RWPE2 (cell line): ENCODE measurements at places on chromosomes 13 and 19.

- no peak for DNase-seq
Measured at GRCh38 chr13:112446347-112446861, 70.2 kb downstream of the SPACA7 start.

GRCh38 chr13:33757713-33758112 lies 60.2 kb upstream of the RFC3 start:
- no peak for DNase-seq

GRCh38 chr19:42184401-42184861 lies 33.0 kb downstream of the DEDD2 start:
- DNase-seq: no peak

DNA sequence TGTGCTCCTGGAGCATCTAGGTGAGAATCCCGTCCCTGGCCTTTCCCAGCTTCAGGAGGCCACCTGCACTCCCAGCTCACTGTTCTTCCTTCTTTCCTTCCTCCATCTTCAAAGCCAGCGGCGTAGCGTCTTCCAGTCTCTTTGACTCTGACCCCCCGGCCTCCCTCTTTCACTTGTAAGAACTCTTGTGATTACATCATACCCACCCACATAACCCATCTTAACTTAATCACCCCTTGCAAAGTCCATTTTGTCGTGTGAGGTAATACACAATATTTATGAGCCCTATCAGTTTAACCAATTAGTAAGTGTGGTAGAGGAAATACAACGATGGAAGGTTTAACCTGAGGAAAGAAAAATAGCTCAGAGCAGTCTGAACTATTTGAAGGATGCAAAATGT lies 4.6 kb upstream of the CDC16 start:
- DNase-seq: no peak

DNA sequence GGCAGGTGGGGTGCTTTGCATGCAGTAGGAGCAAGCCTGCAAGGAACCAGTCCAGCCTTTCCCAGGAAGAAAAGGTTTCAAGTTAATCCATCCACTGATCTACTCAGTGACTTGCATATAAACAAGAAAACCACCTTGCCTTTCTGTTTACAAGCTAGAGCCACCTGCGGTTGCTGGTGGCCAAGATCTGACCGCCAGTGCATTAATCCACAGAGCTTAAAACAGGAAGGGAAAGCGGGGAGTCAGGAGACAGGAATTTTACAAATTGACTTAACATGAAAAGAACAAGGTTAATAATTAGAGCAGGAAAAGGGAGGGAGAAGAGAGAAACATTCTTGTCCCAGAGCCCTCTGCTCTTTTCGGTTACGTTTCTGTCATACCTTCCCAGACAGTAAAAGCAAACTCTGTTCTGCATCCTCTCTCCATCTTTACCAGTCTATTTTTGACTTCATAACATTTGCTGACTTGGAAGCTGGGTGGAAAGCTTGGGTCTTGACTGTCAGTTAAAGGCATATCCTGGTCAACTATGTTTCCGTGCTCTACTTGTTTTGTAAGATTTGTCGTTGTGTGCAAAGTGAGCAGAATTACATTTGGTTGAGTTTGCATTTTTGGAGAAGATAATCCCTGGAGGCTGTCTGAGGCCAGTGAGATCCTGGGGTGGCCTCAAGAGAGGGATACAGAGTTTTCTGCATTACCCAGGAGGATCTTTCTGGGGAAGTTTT lies 760.6 kb downstream of the EFNB2 start:
- DNase-seq: no peak

- DNase-seq: no peak
Measured at GRCh38 chr19:18477042-18477779, 39.3 kb upstream of the ISYNA1 start.

DNA sequence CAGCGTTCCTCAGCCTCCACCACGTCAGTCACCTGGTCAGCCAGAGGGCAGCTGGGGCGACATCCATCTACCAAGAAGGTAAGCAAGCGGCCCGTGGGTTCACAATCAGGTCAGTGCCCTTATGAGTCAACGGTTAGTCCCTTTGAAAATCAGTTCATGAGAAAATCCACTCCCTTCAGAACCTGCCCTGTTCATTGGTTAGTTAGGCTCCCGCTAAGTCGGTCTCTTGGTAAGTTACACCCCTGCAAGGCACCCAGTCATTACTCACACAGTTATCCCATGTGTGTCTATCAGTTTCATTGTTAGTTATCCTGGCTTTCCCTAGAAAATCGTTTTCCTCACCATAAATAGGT lies 564 bp downstream of the SIGLECL1 start:
- no peak for DNase-seq

DNA sequence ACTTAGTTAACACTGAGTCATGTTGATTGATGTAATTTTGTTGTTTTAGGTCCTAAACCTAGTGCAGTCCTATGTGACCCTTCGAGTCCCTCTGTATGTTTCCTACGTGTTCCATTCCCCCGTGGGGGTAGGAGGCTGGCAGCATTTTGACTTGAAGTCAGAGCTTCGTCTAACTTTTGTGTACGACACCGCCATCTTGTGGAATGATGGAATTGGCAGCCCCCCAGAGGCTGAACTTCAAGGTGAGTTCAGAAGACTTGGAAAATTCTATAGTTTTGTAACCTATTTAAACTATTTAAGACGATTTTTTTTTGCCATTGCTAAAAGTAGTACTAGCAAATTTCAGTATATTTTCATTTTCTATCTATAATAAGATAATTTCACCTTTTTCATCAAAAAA lies 117.9 kb downstream of the STOML3 start:
- no peak for DNase-seq

GRCh38 chr19:4781801-4782200 lies 9.7 kb upstream of the FEM1A start:
- no peak for DNase-seq

GRCh38 chr19:19224852-19225494 lies 13.2 kb downstream of the NCAN start:
- DNase-seq: no peak

- no peak for DNase-seq
Measured at GRCh38 chr19:16026756-16027155, 49.5 kb upstream of the TPM4 start.

GRCh38 chr13:45915686-45916439 lies 64.3 kb upstream of the SIAH3 start:
- DNase-seq: no peak

DNA sequence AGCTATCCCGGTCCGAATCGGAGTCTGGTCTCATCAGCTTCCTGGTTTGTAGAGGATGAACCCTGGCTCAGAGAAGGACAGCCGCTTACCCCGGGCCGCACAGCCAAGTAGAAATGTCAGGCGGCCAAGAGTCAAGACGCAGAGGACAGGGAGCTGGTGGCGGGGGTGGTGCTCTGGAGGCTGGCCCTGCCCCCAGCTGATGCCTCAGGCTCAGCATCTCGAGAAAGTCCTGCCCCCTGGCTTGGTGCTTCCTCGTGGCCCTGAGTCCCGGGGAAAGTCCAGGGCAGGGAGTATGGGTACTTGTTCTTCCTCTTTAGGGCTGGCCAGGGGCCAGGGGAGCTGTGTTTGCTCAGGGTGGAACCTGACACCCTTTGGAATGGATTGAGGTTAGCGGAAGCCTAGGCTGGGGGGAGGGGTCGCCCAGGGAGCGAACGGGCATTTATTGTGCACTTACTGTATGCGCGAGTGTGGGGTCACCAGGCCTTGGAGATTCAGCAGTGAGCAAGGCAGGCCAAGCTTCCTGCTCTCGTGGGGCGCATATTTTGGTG lies 2.2 kb downstream of the TJP3 start:
- DNase-seq: peak; percentile 84

DNA sequence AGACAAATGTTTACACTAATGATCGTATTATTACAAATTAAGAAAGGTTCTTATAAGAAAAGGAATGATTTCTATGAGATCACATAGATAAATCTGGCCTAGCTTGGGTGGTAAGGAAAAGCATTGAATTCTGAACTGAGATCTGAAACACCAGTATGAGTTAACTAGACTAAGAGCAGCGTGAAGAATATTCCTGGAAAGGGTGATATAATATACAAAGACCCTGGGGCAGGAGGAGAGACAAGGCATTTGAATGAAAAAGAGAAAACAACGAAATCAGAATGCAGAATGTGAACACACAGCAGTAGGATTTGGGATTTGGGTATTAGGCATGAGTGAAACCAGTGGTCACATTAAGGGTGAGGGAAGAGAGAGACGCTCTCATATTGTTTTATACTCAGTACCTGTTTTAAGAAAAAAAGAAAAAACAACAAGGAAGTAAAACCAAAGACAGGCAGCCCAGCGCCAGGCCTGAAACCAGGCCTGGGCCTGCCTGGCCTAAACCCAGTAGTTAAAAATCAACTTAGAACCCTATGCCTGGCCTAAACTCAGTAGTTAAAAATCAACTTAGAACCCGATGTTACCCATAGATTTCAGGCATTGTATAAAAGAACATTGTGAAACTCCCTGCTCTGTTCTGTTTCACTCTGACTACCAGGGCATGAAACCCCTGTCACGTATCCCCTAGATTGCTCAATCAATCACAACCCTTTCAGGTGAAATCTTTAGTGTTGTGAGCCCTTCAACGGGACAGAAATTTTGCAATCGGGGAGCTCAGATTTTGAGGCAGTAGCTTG lies 287.1 kb downstream of the ITGBL1 start:
- DNase-seq: no peak

DNA sequence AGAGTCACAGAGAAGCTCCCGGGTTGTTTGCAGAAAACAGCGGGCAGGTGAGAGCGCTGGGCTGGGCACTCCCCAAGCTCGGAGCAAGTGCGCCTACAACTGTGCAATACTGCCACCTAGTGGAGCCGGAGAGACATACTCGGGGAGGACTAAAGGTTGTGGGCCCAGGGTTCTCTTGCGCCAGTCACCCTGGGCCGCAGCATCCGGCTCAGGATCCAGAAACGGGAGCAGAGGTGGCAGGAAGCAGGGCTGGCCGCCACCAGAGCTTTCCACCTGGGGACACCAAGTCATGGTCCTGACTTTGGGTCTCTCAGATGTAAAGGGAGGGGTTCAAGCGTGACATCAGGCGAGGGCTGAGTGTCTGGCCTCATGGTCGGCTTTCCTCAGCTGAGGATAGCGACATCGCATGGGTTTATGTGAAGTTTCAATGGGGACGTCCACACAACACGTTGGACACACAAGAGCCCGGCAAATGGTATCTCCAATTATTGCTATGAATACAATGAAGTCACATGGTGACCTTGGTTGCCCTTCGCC lies 11.2 kb upstream of the KLK4 start:
- DNase-seq: no peak

- DNase-seq: no peak
Measured at GRCh38 chr19:8515317-8515716, 1.4 kb upstream of the ZNF414 start.

GRCh38 chr13:23510544-23510916 lies 59.7 kb upstream of the TNFRSF19 start:
- no peak for DNase-seq

DNA sequence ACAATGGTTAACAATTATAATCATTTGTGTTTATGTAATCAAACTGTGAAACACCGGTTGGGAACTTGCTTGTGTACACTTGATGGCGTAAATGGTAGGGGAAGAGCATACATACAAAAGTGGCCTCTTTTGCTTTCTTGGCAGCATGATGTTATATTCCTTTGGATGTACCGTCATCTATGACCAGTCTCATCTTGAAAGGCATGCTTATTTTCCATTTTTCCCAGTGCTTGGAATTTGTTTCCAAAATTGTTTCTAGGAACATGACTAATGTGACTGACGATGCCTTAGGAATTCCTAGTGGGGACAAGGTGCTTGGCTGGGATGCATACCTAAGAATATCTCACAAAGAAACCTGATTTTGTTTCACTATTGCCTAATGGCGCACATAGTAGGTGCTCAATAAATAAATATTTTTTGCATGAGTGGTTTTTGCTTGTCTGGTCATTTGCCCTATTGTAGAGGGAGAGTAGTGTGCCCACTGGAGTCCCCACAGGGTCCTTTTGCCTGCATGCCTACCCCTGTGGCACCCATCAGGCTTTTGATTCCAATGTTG lies 45.5 kb downstream of the SAE1 start:
- DNase-seq: no peak

DNA sequence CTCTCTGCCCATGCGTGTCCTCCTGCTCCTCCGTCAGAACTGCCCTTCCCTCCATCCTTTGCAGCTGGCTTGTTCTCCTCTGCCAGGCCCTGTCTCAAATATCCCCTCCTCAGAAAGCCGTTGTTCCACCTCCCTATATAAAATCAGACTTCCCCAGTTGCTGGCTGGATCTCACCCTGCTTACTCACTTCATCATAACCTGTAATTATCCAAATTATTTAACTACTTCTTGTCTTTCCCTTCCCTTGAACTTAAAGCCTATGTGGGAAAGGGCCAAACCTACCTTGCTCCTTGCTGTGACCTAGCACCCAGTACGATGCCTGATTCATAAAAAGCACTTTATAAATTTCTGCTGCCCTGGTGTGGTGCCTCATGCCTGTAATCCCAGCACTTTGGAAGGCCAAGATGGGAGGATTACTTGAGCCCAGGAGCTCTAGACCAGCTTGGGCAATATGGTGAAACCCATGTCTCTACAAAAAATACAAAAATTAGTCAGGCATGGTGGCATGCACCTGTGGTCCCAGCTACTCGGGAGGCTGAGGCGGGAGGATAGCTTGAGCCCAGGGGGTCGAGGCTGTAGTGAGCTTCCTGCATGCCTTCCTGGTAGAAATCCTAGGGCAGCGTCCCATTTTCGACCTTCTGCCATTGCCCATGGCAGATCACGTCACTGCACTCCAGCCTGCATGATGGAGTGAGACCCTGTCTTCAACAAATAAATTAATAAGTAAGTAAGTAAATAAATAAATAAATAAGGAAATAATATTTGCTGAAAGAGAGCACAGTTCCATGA lies 39.5 kb upstream of the ZNF536 start:
- no peak for DNase-seq

DNA sequence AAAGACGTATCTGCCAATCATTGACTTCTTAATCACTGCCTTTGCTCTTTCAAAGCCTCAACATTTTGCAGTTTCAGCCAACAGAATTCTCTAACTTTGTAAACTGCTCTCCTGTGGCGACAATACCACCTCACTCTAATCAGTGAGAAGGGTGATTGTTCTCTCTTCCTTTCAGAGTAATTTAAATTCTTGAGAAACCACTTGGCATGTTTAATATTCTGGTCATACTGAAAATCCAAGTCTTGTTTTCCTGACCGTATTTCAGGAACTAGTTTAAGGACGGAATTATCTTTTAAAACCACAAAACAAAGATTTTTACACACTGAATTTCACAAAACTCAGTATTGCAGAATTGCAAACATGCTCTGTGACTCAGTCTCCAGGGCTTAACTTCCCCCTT lies 5.2 kb upstream of the CDC16 start:
- DNase-seq: no peak

DNA sequence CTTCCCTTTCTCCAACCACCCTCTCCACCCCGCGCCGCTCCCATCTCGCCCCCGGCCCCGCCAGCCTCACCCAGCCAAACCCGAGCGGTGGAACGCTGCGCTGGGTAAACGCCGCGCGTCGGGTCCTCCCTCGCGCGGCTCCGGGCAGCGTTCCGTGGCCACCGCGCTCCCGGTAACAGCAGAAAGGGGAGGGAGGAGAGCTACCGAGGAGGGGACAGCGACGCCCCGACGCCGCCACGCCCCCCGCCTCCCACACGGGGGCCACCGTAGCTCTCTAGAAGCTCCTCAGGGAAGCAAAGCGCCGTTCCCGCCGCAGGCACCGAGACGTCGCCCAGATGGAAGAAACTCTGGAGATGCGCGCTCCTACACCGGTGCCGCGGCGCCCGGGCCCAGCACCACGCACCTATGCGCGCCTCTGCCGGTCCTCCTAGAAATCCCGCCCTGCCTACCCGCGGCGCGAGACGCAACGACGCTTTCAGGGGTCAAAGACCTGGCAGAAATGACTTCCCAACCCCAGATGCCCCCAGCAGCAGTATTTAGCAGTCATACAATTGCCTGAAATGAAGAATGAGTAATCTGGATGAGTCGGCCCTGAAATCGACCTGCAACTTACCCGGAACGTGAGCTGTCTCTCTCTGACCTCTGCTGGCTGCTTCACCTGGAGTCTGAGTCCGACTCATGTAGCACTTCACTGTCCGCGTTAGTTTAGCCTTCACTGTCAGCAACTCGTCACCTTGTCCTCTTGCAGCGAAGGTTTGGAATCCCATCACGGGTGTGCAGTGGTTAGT lies at the start of gene RUBCNL:
RUBCNL (minus strand) TSS at position 189 of the 788 bp plus-strand sequence. CDS start 14,777 bp downstream, outside the sequence.
- peak; percentile 58 for DNase-seq
